ENCODE measurements at places on chromosomes 4 and X. TPM values are rescaled to one million over a fixed set of nuclear protein-coding genes. Genes with fewer than 3 reads are reported as not detected.
A peak's percentile ranks its signal among the peaks of the same experiment; 100 is the strongest.

DNA sequence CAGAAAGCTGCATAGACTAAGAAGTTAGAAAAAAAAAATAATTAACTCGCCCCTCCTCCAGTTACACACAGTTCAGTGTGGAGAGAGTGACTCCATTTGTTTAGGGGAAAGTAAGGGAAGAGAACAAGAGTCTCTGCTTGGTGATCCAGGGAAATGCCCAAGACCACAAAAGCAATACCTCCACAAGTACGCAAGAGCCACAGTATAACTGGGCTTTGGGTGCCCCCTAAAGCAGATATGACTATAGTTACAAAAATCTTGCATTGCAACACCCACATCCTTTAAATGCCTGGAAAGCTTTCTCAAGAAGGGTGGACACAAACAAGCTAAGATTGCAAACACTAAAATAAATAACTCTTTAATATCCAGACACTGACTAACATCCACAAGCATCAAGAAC is 164.2 kb upstream of the NRK start:
- DNase-seq, result no peak

- peak; percentile 64 for DNase-seq
Observed at GRCh38 chr4:16824278-16824806, 74.1 kb downstream of the LDB2 start.

- DNase-seq, result peak; percentile 77
Observed at GRCh38 chrX:20362268-20363267, 95.9 kb upstream of the RPS6KA3 start.

Gene MAGEB10
- polyA plus RNA-seq, result not detected

Gene PNMA6F
- not detected for polyA plus RNA-seq

GRCh38 chr4:102345795-102346100 is 466 bp upstream of the SLC39A8 start:
- peak; percentile 12 for DNase-seq

DNA sequence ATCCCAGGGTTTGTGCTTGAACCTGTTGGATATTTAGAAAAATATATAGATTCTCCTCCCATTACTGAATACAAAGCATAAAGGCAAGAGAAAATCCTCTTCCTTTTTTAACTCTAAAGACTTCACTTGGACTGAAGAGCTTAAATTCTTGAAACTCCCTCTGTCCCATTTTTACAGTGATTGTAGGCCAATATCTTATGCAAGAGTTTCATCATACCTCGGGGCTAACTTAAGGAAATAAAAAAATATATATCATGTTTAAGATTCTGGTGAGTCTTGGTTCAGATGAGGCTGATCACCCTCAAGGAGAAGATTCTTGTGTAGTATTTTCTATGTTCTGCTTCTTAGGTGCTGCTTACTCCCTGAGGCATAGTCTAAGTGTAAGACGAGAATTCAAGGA is 1449.6 kb downstream of the C4orf33 start:
- no peak for DNase-seq

Gene STARD8
- polyA plus RNA-seq, result 0.53 TPM

DNA sequence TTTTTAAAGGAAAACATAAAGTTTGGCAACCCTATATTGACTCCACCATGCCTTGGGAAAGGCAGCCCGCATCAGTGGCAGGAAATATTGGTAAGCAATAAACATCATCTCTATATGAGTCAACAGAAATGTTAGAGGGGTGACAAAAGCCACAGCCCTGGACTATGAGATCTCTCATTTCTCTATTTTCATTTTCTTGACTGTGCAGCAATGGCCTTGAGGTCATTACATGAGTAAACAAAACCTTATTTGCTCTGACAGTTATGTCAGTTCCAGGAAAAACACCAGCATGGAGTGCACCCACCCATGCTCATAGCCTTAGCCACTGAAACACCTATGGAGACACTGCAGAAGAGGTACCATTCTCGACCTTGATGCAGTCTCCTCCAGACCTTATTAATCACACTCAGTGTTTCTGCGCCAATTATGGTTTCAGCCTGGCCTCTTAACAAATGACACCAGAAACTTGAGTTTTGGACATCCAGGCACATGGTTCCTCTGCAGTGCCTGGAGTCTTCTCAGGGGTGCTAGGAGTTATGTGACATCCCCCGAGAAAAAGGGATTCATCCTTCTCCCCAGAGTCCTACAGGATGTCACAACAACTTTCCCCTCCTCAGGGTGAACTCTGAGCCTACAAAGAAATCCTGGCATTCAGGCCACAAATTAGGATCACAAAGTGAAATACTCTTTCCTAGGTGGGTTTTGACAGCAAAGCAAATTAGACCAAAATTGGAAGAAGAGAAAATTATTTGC is 16.0 kb upstream of the HPGD start:
- DNase-seq, result no peak

- peak; percentile 59 for DNase-seq
Observed at GRCh38 chr4:106238820-106239420, 77.1 kb downstream of the TBCK start.

DNA sequence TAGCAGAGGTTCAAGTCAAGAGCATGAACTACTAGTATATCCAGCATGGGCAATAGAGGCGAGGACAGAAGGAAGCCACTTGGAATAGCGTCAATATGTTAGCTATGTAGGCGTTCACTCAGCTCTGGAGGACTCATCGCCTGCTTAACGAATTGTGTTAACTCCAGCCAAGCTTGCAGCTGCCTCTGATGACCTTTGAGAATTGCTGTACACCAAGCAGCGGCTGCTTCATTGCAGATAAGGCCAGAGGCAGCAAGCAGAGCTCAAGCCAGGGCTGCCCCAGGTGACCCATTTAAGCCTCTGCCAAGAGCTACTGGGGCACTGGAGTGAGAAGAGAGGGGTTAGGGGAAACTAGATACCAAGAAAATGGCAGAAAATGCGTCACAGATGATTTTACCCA is 160.2 kb upstream of the IGFBP7 start:
- DNase-seq, result peak; percentile 69

DNA sequence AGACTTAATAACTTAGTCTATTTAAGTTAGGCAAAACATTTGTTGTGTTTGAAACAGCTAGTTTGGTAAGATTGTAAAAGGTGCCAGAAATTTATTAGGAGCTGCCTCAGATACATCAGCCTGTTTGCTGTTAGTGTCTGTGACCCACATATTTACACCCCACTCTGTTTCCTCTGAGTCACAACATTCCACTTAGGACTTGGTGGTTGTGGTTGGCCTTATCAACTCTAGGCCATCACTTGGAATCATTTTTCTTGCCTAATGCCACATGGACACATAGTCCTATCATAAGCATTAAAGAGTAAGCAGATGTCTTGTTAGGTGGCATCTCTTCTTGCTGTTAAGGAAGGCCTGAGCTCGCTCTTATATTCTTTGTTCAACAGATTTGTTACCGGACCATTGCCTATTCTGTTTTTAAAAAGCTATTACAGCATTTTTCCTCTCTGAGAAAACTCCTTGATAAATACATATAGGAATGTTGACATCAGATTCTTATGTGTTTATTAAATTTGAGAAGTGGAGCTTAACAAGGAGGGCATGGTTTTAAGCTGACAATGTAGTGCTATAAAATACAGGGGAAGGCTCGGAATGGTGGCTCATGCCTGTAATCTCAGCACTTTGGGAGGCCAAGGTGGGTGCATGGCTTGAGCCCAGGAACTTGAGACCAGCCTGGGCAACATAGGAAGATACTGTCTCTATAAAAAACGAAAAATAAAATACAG is 51.2 kb upstream of the PGRMC2 start:
- DNase-seq, result peak; percentile 90

DNA sequence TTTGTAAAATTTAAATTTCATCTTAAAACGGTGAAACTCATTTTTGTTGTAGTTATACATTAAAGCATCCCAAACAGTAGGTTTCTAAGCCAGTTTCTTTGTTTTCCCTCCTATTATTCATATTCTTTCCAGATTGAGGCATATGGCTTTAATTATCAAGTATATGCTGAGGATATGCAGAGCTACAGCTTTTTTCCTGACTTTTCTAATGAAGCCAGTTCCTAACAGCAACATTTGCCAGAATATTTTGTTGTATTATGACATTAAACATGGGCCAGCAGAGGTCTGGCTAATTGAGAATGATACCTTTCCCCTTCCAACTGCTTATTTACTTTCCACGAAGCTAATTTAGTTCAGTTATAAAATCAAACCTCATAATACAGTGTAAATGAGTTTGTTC is 75.3 kb downstream of the SLIT2 start:
- peak; percentile 66 for DNase-seq

Gene OCIAD1
- 157 TPM for polyA plus RNA-seq

GRCh38 chr4:76002176-76002575 is 5.1 kb downstream of the CXCL9 start:
- DNase-seq, result peak; percentile 21

GRCh38 chr4:166989886-166990285 is 244.4 kb downstream of the SPOCK3 start:
- no peak for DNase-seq

DNA sequence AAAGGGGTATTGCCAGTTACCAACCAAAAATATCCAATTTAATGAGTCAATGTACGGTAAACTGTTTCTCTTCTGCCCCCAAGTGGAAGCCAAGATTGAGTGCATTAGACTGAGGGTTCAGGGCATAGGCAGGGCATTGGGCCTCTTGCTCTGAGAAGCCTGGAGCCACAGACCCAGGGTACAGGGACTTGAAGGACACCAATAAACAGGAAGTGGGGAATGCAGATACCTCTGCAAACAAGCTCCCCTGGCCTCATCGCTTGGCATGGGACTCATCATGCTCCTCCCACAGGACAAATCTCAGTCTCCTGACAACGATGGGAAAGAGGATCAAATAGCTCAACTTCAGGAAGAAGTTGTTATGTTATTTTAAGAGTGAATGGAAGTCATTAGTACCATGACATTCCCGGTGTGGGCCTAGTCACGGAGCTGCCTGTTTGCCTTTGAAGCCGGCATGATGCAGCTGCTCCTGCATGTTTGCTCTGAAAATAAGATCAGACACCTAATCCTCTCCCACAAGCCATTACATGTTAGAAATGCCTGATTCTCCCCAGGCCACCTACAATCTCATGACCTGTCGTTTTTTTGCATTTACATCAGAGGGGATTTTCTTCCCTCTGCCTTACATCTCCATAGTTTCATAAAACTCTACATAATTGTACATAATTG is 224.2 kb downstream of the RCHY1 start:
- peak; percentile 19 for DNase-seq

Gene NKX6-1
- polyA plus RNA-seq, result not detected

Gene CNGA1
- polyA plus RNA-seq, result not detected

GRCh38 chr4:72513227-72513626 is 55.8 kb downstream of the ADAMTS3 start:
- no peak for DNase-seq

DNA sequence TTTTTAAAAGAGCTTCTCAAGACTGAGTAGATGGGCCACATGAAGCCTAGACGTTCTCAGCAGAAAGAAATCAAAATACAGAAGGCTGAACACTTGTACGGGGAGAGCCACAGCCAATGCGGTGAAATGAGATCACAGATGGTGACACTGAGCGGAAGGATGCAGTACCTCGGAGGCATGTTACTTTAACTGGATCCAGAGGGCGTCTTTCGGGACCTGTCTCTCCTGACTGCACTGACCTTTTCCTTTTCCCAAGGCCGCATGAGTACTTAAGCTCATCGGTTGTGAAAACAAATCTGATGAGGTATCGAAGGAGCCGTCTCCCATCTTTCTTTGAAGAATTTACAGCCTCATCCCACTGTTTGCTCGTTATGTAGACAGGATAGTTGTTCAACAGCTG is 32.6 kb downstream of the BEND4 start:
- DNase-seq, result no peak

Gene MAGEA10
- polyA plus RNA-seq, result not detected

GRCh38 chr4:82745173-82745842 is 53.3 kb downstream of the SCD5 start:
- peak; percentile 79 for DNase-seq

Gene PCDH19
- 0.05 TPM for polyA plus RNA-seq

Gene C4orf54
- not detected for polyA plus RNA-seq

GRCh38 chr4:128275346-128275745 is 12.3 kb downstream of the PGRMC2 start:
- DNase-seq, result peak; percentile 58

- peak; percentile 45 for DNase-seq
Observed at GRCh38 chr4:17109126-17109525, 210.7 kb upstream of the LDB2 start.

DNA sequence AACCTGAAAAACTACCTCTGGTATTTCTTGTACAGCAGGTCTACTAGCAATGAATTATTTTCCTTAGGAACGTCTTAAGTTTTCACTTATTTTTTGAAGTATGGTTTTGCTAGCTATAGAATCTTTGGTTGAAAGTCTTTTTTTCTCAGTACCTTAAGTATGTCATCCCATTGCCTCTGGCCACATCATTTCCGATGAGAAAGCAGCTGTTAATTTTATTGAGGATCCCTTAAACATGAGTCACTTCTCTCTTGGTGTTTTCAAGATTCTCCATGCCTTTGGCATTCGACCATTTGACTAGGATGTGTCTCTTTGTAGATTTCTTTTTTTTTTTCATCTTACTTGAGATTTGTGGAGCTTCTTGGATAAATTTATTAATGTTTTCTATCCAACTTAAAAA is 803.8 kb upstream of the AMOT start:
- DNase-seq, result peak; percentile 74

- no peak for DNase-seq
Observed at GRCh38 chr4:8112672-8113071, 45.9 kb downstream of the ABLIM2 start.

Gene NLGN4X
- polyA plus RNA-seq, result not detected
